Activated CD4-positive, alpha-beta T cell treated with anti-CD3 and anti-CD28 coated beads for 1 hour (primary cell): ENCODE measurements at places on chromosomes 16 and 17.
A peak's percentile ranks its signal among the peaks of the same experiment; 100 is the strongest.

- DNase-seq = peak; percentile 67
Observed at GRCh38 chr16:88743693-88744576, 37.6 kb downstream of the CTU2 start.

GRCh38 chr17:7841396-7841914 lies 7.4 kb downstream of the KDM6B start:
- DNase-seq = peak; percentile 95

DNA sequence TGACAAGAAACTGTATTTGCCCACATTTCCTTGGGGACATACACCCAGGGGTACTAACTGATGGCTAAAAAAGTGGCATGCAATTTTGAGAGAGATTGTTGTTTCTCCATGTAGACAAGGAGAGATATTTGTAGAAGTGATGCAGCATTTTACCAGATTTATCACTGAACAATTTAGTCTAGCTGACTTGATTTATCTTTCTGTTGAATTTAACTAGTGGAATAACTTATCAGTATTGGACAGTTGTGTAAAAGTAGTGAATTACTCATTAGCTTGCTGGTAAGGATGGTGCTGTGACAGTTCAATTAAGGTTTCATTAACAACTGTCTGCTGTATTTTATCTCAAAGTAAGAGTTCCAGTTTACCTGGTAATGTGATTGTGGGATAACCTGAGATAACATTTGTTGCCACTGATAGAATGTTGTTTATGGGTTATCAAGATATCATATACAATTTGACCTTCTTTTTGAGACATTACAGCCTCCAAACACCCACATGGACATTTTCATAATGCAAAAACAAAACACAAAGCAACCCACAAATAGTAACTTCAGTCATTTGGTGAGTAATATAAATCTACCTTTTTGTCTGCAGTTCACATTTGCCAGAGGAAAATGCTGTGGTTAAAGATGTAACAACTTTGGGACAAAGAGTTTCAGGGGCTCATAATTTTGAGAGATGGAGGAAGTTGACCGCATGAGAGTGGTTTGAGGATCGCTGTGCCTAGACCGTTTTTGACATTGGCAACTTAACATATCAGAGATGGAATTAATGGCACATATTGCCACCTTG lies 3.8 kb downstream of the NLK start:
- DNase-seq = no peak

GRCh38 chr16:67017810-67018488 lies 11.0 kb upstream of the CBFB start:
- DNase-seq = peak; percentile 69

- no peak for DNase-seq
Observed at GRCh38 chr17:27455236-27455913, 873 bp upstream of the KSR1 start.

DNA sequence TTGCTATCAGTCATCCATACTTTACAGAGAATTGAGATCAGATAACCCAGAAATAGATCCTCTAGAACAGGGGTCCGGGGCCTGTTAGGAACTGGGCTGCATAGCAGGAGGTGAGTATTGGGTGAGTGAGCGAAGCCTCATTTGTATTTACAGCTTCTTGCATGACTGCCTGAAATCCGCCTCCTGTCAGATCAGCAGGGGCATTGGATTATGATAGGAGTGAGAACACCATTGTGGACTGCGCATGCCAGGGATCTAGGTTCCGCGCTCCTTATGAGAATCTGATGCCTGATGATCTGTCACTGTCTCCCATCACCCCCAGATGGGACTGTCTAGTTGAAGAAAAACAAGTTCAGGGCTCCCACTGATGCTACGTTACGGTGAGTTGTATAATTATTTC lies 13.0 kb upstream of the SCIMP start:
- no peak for DNase-seq

- DNase-seq = no peak
Observed at GRCh38 chr17:12521416-12521815, 144.3 kb upstream of the MYOCD start.

GRCh38 chr17:10803350-10803749 lies 549 bp downstream of the TMEM238L start:
- no peak for DNase-seq

DNA sequence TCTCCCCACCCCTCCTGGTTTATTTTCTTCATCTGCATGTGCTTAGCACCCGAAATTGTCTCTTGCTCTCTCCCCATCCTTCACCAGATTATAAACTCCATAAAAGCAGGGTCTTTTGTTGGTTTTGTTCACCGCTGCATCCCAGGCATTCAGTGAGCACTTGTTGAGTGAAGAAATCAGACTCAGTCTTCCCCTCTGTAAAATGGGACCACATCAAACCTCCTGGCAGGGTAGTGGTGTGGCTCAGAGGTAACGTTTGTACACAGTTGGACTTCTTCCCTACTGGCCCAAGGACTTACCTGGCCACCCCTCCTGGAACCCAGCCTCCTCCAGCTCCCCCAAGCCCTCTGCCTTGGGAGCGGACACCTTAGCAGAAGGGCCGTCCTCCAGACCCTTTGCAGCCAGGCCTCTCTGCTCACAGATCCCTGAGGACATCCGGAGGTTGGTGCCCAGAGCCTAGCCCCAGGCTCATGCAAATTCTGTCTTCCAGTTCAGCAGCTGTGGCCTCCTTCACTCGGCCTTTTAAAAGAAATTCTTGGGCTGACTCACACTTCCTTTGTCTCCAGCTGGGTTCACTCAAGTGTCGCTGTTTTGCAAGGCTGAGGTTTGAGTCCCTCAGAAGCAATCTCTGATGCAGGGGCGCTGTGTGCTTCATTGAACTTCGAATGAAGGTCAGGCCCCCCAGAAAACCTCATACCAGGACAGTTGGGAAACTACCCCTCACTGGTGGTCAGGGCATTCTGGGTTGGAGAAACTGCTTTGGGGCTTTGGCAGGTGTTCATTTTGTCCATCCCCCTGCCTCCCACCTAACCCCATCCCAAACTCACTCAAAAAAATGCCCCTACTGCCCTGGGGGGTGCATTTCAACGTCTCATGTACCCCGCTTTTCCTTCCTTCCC lies 16.8 kb upstream of the RMI2 start:
- DNase-seq = peak; percentile 26

DNA sequence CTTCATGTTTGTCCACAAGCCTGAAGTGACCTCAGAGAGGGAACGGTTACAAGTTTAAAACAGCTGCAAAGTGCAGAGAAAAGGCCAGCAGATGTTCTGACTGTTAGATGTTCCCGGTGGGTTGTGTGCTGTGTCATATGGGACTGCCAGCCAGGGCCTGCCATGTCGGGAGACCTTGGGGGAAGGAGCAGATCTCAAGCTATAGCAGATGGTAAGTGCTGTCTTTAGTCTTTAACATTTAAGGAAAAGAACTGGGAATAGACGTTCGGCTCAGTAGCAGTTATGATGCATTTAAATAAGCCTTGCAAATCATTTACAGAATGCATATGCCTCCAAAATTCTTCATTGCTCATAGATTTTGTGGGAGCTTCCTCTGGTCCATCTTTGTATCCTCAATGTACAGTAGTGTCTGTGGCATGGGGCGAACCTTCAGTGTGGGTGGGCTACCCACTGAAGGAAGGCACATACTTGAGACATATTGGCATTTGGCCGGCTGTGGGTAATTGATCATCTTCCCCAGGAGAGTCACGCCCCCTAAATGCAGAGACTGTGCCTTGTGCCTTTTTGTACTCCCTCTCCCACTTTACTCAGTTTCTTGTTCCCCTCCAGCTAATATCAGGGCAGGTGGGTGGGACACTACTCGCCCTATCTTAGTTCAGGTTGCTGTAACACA lies 131.9 kb downstream of the NPIPB5 start:
- no peak for DNase-seq

GRCh38 chr16:85947230-85948137 lies 48.5 kb downstream of the IRF8 start:
- DNase-seq = no peak
